ENCODE measurements at places on chromosomes 12 and 14.

DNA sequence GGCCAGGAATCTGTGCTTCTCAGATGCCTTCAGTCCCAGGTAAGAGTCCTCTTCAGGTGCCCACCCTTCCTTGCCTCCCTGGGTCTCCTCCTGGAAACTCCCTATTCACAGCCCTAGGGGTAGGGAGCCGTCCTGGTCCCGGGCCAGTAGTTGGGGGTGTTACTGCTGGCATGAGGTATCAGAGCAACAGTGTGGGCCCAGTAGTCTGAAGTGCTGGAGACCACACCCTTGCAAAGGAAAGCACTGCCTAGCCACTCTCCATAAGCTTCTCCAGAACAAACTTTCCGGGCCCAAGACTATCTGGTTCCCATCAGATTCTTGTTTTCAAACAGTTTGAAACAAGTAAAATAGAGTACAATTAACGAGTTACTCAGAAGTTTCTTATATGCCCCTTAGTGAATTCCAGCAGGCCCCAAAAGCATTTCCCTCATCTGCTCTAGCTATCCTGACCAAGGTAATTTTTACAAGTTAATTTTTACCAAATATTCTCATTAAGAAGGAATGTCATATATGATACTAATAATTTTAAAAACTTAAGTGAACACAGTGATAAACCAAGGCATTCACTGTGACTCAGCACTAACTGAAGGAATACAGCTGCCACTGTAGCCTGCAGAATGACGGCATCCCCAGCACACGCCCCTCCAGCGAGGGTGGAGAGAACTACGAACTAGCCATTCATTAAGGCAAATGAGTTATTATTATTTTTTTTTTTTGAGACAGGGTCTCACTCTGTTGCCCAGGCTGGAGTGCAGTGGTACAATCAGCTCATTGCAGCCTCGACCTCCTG, 49.4 kb downstream of the MOK start:
- no peak for DNase-seq

DNA sequence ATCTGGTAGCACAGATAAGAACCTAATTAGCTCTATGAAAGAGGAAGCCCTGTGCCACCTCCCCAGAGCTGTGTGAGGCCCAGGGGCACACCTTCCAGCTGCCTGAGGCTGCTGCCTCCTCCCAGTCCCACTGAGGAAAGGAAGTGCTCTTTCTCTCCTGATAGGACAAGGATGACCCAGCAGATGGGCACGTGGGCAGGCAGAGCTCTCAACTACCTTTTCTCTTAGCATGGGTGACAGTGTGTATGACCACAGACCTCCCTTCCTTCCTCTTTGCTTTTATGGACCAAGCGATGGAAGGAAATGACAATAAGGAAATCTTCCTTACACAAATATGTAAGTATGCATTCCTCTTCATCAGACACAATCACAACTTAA, 127.6 kb upstream of the AMIGO2 start:
- no peak for DNase-seq

DNA sequence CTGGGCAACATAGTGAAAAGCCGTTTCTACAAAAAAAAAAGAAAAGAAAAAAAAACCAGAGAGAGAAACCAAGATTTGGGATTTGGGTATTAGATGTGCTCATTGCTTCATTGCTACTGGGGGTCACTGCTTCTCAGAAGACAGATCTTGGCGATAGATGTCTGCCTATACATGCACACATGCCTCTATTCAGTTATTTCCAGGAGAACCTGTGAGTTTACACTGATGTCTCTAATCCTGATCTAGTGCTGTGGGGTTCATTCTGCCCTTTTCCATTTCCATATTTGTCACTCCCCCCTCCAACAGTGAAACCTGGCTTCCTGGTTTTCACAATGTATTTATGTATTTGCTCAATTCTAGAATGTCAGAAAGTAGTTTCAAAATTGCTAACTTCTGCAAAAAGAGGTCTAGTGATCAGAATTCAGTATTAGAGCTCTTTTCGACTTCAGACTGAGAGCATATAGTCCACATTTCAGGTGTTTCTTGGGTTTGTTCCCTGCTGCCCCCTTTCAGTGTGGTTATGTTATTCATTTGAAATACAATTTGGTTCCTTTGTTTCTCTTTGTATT, 111.0 kb downstream of the SLC25A47 start:
- no peak for DNase-seq

DNA sequence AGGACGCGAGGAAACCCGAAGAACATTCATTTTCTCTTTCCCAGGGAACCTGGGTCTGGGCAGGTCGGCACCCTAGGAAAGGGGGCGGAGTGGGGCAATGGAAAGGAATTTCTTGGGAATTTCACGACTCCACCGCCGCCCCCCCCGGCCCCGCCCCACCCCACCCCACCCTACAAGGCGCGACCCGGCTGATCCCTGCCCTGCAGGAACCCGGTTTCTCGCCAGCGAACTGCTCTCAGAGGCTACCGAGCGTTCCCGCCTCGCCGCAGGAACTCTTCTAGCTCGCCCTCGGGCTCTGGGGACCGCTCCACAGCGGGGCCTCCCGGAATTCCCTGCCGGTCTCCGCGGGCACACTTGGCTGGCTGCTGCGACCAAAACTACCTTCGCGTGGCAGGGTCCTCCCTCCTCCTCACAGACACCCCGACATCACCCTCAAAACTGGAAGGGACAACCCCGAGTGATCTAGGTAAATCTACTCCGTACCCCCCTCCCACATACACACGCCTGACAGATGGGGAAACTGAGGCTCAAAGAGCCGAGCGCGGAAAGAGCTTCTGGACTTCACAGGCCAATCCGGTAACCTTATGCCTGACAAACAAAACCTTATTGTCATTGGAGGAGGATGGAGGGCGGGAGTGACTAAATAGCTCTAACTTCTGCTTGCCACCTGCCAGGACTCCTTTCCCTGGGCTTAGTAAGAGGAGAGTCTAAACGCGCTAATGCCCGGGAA, 785 bp upstream of the ACTN1 start:
- DNase-seq, result peak; percentile 38

DNA sequence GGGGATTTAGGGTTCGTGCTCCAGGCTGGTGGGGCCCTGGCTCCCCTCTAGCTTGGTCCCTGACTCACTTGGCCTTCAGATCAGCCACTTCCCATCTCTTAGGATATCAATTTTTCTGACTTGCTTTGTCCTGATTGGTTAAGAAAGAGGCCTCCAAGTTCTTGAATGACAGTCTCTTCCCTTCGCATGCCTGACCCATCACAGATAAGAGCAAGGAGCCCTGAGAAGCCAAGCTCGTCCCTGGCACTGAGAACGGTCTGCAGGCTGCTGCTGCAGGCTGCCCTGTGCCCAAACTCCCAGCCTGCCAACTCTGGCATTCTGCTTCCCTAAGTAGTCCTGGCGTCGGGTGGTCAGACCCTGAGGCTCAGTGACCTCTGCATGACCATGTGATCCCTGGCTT, 794 bp upstream of the LRTM2 start:
- DNase-seq, result no peak

GRCh38 chr12:53069621-53070410, 9.4 kb downstream of the SPRYD3 start:
- no peak for DNase-seq

- no peak for DNase-seq
Observed at GRCh38 chr12:121930862-121931261, 12.5 kb downstream of the CFAP251 start.

- no peak for DNase-seq
Observed at GRCh38 chr12:110971936-110972335, 51.6 kb upstream of the MYL2 start.

DNA sequence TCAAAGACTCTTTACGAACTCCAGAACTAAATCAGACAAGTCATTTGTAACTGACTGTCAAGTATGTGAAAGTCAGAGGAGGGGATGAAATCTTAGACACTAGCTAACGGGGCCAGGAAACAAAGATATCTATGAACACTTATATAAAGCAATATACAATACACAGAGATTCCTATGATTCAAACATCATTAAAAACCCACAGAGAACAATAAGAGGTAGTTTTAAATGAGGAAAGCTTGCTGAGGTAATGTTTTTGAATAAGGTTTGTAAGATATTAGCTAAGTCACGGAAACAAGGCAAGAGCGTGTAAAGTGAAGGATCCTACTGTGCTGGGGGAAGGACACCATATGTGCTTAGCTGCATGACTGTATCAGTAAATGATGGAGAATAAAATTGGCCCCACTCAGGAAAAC, 36.7 kb downstream of the SAV1 start:
- no peak for DNase-seq

DNA sequence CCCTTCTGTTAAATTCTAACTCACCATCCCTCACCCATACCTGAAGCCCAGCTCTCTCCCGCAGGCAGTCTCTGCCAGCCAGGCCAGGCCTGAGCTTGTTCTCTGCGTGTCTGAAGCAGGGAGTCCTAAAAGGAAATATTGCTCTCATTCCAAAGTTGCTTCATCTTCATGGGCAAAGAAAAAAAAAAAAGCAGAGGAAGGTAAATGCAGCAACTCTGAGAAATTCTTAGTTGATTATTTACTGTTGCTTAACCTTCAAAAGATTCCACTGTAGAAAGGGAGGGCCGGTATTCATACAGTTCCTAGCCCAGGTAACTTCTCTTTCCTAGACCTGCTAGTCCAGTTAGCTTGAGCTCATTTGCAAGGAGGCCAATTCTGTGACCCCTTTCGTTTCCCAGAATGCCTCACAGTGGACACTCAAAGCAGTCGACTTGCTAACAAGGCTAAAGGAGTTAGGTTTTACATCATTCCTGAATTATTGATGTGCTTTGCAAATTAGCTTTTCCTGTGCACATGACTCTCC, 193.5 kb upstream of the EEA1 start:
- DNase-seq, result no peak

DNA sequence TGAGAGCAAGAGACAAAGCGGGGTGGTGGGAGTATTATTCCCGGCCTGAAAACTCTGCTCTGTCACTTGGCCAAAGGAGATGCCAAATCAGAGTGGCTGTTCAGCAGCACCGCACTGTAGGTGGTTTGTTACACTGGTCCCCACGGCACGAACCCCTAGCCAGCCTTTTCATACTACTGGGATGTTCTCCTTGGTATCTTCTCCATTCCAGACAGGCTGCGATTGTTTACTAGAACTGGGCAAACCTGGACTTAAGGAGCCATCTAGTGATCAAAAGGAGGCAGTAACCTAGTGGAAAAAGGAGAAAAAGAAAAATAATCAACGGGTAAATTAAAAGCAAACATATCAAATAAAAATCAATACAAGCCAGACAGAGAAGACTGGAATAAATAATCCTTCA, 58.9 kb upstream of the TMTC2 start:
- DNase-seq, result no peak

GRCh38 chr12:112837629-112838197, 46.2 kb downstream of the RPH3A start:
- no peak for DNase-seq

- no peak for DNase-seq
Observed at GRCh38 chr12:68117661-68118060, 41.9 kb downstream of the IFNG start.

GRCh38 chr14:97426776-97427175, 629.6 kb downstream of the VRK1 start:
- no peak for DNase-seq
